ENCODE measurements at places on chromosomes 7 and 10.

GRCh38 chr7:100589341-100589947 lies 3.3 kb downstream of the FBXO24 start:
- no peak for DNase-seq

DNA sequence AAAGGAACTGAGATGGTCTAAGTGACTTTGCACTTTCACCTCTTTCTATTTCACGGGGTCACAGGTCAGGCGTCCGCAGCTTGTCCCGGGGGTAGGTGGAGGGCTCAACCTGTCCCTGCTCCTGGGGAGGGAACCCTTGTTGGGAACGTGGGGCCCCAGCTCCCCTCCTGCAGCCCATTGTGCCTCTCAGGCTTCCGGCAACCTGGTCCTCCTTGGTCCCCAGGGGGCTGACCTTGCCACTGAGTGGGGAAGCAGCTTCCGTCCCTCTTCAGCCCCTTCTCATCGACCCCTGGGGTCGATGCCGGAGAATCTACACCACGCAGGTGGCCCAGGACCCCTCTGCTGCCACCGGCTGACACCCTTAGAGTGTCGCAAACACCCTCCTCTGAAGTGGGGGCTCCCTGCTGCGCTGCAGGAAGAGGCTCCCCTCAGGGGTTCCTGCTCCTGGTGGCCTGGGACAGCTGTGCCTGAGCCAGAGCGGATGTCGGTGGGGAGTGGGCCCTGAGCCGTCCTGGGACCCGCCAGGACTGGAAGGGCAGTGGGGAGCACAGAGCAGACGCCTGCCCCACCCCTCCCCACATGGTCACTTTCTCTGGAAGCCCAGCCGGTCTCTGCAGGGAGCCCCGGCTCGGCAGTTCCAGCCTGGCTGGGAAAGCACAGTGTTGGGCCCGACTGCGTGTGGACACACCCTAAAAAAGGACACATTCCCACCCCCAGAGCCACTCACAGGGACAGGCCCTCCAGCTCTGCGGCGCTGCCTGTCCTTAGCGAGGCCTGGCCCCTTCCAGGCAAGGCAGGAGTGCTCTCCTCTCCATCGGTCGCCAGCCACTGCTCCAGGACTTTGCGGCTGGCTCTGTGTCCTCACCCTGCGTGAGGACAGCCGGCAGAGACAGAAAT lies 357.5 kb upstream of the SHH start:
- DNase-seq = no peak

DNA sequence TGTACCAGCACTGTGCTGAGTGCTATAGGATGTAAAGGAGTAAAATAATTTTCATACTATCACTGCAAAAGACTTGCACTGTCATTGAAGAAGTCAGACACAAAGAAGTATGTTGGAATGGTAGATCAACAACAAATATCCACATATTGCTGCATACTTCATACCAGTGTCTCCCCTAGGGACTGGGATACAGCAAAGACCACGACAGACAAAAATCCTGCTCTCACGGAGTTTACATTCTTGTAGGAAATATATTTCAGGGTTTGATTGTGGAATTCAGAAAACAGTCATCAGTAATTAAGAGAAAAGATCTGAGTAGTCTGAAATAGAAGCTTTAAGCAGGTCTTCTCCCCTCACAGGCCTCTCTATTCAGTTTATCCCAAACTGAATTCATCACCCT lies 49.4 kb upstream of the PLXNA4 start:
- DNase-seq = no peak

- no peak for DNase-seq
These were observed 351.8 kb upstream of the FZD8 start for GRCh38 chr10:35993591-35994515.

DNA sequence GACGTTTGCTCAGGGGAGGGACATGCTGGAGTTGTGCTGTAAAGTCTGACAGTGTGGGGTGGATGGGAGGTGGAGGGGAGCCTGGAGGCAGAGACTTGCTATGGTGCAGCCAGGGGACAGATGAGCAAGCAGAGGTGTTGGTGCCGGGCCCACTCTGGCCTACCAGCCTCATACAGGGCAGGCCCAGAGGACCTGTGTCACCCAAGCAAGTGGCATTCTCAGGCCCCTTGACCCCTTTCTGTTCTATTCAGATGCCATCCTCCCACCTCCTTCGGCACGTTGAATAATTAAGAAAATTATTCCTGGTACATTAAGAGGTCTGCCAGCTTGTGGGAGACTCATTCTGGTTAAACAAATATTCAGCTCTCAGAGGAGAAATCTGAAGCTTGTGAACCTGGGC lies 8.5 kb downstream of the WDFY4 start:
- DNase-seq = no peak

DNA sequence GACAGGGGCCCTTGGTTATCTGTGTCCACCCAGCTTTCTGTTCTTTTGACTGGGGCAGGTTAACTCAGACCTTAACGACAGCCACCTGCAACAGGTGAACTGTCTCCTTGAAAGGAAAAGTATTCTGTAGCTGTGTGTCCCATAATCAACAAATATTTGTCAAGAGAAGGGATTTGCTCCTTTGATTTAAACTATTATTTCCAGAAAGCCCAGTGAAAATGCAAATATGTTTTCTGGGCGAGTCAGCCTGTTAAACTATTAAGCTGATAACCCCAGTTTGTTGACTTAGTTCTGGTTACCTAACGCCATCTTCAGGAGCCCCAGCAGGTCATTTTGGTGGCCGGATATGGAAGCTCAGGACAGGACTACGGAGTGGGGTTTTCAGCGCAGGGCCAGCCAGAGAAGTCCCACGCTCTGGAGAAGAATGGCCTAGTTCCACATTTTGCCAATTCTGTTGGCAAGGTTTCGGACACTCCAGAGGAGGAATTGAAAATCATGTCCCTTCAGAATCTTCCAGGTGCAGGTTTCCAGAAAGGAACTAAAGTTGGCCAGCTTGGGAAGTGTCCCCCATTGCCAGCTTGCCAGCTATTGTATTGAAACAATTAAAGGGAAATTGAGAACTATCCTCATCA lies 54.5 kb downstream of the ADRA2A start:
- DNase-seq = no peak

- DNase-seq = no peak
These were observed 31.0 kb upstream of the STARD3NL start for GRCh38 chr7:38147005-38147404.

- DNase-seq = no peak
These were observed 7.5 kb downstream of the MRPL32 start for GRCh38 chr7:42939457-42940240.

GRCh38 chr7:30476459-30477145 lies 2.0 kb downstream of the NOD1 start:
- no peak for DNase-seq

GRCh38 chr10:44923611-44924010 lies 12.5 kb downstream of the TMEM72 start:
- no peak for DNase-seq

- no peak for DNase-seq
These were observed 217.4 kb downstream of the LRMDA start for GRCh38 chr10:75648854-75649253.

DNA sequence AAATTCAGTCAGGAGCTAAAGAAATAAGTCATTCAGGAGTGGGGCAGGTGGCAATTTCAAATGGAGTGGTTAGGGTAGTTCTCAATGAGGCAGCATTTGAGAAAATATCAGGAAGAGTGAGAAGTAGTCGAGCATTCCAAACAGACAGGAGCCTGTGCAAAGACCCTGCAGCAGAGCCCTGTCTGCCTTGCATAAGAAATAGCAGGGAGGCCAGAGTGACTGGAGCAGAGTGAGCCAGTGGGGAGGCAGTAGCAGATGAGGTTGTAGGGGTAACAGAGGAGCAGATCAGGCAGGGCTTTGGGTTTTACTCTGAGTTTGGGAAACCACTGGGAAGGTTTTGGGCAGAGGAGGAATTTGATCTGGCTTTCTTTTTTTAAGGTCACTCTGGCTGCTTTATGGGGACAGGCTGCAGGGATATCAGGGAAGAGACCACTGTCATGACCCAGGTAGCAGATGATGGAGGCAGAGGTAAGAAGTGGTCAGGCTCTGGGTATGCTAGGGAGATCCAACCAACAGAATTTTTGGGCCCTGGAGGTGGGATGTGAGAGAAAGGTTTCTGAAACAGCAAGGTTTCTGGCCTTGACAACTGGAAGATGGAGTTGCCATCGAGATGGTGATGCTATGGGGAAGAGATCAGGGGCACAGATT lies 1.3 kb upstream of the BLVRA start:
- no peak for DNase-seq

GRCh38 chr10:58795560-58795959 lies 282.9 kb downstream of the BICC1 start:
- DNase-seq = no peak

GRCh38 chr7:44638611-44639557 lies 32.5 kb downstream of the OGDH start:
- peak; percentile 98 for DNase-seq

DNA sequence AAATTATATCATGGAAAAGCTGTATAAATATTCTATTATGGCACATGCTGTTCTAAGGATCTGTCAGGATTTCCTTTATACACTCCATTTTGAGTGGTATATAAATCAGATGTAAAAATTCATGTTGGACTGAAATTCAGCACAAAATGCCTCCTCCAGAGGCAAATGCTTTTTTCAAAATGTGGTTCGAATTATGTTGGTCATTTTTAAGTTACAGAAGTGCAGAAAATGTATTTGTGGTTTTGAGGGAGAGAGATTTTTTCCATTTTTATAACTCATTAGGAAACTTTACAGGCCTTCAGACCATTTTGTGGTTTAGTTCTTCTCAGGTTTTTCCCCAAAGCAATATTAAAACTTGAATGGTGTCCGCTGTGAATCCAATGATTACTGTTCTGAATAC lies 2.9 kb downstream of the PPP1R3A start:
- no peak for DNase-seq

GRCh38 chr10:77926566-77927401 lies at the start of gene DLG5:
DLG5 (minus strand) TSS chr10:77926755; CDS start chr10:77926520, 235 bp downstream.
- DNase-seq = peak; percentile 53

DNA sequence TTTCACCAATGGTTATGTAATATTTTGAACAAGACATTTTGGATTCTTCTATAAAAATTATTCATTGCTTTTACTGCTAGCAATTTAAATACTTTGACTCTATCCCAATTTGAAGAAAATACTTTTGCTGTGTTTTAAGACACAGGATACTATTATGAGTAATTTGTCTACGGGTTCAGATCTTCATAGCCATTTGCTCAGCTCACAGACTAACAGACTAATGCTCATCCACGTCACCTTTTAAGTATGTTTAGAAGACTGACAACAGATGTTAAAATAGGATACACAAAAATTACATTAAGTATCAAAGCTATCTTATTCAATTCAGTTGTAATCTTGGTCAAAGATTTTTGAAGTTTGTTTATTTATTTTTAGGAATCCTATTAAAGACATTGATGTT lies 251.3 kb upstream of the CHRM2 start:
- DNase-seq = no peak

DNA sequence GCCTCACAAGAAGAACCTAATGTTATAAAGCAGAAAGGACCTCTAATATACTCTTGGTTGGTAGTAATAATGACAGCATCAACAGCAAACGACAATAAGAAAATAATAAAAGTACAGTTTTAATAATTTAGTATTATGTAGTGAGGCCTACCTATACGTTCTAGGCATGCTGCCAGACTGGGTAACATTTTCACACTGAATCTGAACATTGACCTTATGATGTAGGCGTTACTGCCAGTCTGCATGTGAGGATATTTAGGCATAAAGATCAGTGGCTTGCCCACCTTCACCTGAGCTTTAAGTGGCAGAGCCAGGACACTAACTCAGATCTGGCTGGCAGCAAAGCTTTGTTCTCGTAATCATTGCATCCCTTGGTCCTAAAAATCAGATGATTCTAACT lies 2.5 kb downstream of the FGL2 start:
- DNase-seq = no peak

DNA sequence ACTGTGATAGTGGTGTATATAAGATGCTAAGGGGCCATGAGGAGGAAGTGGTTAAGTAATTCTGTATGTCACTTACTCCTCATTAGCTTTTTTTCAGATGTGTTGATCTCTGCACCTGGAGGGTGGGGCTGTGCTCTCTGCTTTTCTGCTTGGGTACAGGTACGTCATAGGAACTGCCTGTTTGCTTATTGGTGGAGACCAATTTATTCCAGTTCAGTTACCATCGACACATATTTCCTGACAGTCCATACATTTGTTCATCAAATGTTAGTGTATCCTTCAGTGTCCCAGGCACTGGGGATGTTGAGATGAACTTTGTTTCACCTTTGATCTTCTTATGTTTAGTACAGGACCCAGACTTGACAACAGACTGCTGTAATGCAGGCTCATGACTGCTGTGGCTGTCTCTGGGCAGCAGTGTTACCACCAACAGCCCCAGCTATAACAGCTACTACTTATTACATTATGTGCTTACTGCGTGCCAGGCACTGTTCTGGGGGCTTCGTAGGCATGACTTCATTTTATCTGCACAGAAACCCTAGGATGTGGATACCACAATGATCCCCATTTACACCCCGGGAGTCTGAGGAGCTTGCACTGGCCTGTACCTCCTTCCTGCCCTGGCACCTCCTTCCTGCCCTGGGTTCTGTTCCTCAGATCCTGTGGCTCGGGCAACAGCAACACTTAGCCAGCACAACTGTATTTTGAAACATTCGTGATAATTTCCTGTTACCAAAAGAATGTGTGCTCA lies 87.4 kb downstream of the BUB3 start:
- DNase-seq = no peak

GRCh38 chr7:41925946-41926345 lies 223.1 kb upstream of the INHBA start:
- DNase-seq = no peak

DNA sequence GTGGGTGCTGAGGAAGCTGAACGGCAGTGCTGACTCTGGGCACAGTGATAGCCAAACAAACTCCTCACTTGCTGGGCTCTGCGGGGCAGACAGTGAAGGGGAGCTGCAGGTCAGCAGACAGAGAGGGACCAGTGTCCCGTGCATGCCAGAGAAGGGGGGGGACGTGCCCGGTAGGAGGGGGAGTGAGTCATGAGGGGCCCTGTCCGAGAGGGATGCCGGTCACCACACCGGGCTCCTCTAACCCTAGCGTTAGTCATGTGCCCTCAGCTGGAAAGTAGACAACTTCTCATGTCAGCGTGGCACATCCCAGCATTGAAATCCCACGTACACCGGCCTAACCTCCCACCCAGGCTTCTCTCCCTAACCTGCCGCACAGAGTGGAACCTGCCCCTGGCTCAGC lies 117.1 kb upstream of the DPP6 start:
- no peak for DNase-seq

DNA sequence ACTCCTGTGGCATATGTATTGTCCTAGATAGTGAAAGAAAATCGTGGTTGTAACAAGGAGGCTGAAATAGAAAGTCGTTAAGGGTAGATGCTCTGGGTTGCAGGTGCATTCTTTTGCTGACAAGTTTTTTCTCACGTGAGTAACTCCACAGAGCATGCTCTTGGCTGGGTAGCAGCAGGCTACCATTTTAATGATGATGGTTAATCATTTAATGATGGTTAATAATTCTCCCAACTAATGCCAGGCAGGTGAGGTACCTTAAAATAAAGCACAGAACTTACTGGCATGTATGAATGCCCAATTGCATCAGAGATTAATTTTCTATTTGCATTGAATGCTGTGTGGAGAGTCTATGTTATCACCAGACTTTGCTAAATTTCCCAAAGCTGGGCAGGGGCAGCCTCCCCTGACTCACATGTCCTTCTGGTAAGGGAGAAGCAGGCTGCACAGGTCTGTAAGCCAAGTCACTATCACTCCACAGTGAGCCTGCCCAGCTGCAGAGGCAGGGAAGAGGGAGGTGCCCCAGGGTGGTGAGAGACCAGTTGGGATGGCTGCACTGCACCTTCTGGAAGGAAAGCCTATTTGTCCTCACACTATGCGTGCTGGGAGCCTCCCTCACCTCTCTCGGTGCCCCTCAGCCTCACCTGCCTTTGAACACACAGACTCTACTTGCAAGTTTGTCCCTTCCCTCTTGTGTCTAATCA lies 287.0 kb upstream of the IGFBP3 start:
- DNase-seq = no peak
